Airway epithelial cell (primary cell): ENCODE measurements at places on chromosomes 2 and 18. TPM values are rescaled to one million over a fixed set of nuclear protein-coding genes. Genes with fewer than 3 reads are reported as not detected.

Gene FBXO41
- total RNA-seq = 3.6 and 4.7 TPM in 2 replicates

Gene LCT
- not detected in 2 replicates for total RNA-seq

Gene COPS8
- total RNA-seq = 87.3 and 110 TPM in 2 replicates

Gene CNTNAP5
- total RNA-seq = not detected in 2 replicates

Gene ODC1
- total RNA-seq = 251 and 253 TPM in 2 replicates

Gene ACTG2
- total RNA-seq = 2.3 and 4.5 TPM in 2 replicates

Gene IL36RN
- 9.6 and 11.6 TPM in 2 replicates for total RNA-seq

Gene AOX1
- total RNA-seq = 3.7 and 10.6 TPM in 2 replicates

Gene ERBB4
- 0.09 TPM in 1 of 2 replicates, not detected in the other for total RNA-seq

Gene CD8A
- not detected in 2 replicates for total RNA-seq

Gene NLRC4
- not detected in 2 replicates for total RNA-seq

Gene PHLPP1
- total RNA-seq = 5.9 and 6.8 TPM in 2 replicates

Gene NCK2
- total RNA-seq = 39.5 and 49.2 TPM in 2 replicates

Gene GKN2
- total RNA-seq = not detected in 2 replicates

Gene ZNF892
- total RNA-seq = 2.5 and 2.7 TPM in 2 replicates

Gene CPO
- total RNA-seq = not detected in 2 replicates

Gene TEKT4
- not detected in 2 replicates for total RNA-seq

Gene GAREM2
- total RNA-seq = 0.05 and 0.42 TPM in 2 replicates

Gene SIX2
- 9.5 and 9.6 TPM in 2 replicates for total RNA-seq

Gene ALK
- total RNA-seq = not detected in 2 replicates

Gene CRYGD
- not detected in 2 replicates for total RNA-seq

Gene MTHFD2
- total RNA-seq = 74.9 and 89.9 TPM in 2 replicates

Gene GPR45
- total RNA-seq = not detected in 2 replicates

Gene GALNT5
- 48.1 and 67.4 TPM in 2 replicates for total RNA-seq

Gene ATG16L1
- total RNA-seq = 22.7 and 23.7 TPM in 2 replicates

Gene CMPK2
- not detected in 2 replicates for total RNA-seq

Gene ECEL1
- total RNA-seq = not detected in 2 replicates

Gene HJURP
- 18.2 and 26.2 TPM in 2 replicates for total RNA-seq

Gene STARD6
- 0.51 TPM in 1 of 2 replicates, not detected in the other for total RNA-seq

Gene TRAK2
- total RNA-seq = 6.7 and 6.8 TPM in 2 replicates

Gene ABCG8
- not detected in 2 replicates for total RNA-seq

Gene DNAJC5G
- not detected in 2 replicates for total RNA-seq

Gene NCKAP5
- total RNA-seq = 1.1 and 1.8 TPM in 2 replicates

Gene GALNT13
- not detected in 2 replicates for total RNA-seq

Gene PPIL3
- total RNA-seq = 33.5 and 33.7 TPM in 2 replicates

Gene SNORC
- 0.88 and 1.4 TPM in 2 replicates for total RNA-seq

Gene NPHP1
- 4.1 and 5.0 TPM in 2 replicates for total RNA-seq

Gene POTEJ
- total RNA-seq = not detected in 2 replicates

Gene OTOS
- total RNA-seq = not detected in 2 replicates

Gene LONRF2
- total RNA-seq = not detected in 2 replicates

Gene MFSD6
- 47.3 and 55.3 TPM in 2 replicates for total RNA-seq

Gene CD8B
- not detected in 2 replicates for total RNA-seq

Gene ZNF514
- total RNA-seq = 4.8 and 5.2 TPM in 2 replicates

Gene STRADB
- 13.2 and 17.8 TPM in 2 replicates for total RNA-seq

Gene TMEM200C
- total RNA-seq = 0.07 TPM in 1 of 2 replicates, not detected in the other

Gene VSNL1
- 21.7 and 23.7 TPM in 2 replicates for total RNA-seq

Gene POTEI
- total RNA-seq = not detected in 2 replicates

Gene RPL31
- total RNA-seq = 1,051 and 1,330 TPM in 2 replicates

Gene TMEM198
- total RNA-seq = 0.78 and 0.93 TPM in 2 replicates

Gene ANKRD12
- total RNA-seq = 6.6 and 12.5 TPM in 2 replicates

Gene FKBP7
- total RNA-seq = 6.0 and 6.9 TPM in 2 replicates

Gene LCLAT1
- 8.4 and 19.8 TPM in 2 replicates for total RNA-seq
